ENCODE measurements at places on chromosomes 1 and 21. TPM values are rescaled to one million over a fixed set of nuclear protein-coding genes. Genes with fewer than 3 reads are reported as not detected.
A peak's percentile ranks its signal among the peaks of the same experiment; 100 is the strongest.

Gene KIF2C
- total RNA-seq: 2.9 TPM

GRCh38 chr1:230808281-230808872 is 59.9 kb downstream of the C1orf198 start:
- DNase-seq: no peak

DNA sequence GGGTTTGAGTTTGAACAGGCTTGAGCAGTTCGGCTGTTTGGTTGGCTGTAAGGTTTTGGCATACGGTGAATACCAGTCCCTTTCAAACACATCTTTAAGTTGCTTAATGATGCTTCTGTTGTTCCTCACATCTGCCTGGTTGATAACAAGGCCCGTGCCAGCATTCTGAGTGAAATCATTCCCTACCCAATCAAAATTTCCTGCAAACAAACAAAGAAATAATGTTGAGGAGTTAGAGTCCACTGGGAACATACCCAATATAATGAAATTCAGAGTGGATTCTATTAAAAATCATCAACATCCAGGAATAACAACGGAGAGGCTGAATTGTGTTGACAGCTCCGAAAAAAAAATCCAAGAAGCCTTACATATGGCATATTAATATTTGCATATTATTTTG is 91.0 kb upstream of the MAP1LC3C start:
- no peak for DNase-seq

Gene NPHS2
- total RNA-seq: not detected

DNA sequence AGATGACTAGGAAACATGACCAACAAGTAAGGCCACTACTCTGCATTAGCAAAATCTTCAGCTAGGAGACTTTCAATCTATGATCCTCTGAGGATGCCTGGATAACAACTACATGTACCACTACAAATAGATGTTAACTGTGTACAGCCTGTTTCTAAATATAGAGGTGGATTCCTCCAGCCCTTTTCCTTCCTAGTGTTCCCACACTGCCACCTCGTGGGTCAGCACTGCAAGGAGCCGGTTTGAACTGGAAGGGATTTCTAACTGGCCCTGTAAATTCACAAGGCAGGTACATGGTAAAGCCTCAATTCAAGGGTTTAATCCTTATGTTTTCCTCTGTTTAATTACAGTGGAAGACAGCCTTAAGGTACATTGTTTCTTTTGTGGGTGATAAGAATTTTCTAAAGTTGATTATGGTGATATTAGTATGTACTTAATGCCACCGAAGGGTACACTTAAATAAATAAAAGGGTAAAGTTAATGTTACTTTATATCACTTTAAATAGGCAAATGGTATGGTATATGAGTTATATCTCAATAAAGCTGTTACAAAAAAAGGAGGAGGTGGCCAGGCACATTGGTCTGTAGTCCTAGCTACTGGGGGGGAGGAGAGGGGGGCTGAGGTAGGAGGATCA is 14.4 kb downstream of the SMYD3 start:
- peak; percentile 68 for DNase-seq

Gene KCNH1
- 10.6 TPM for total RNA-seq

GRCh38 chr1:56676571-56677035 is 31.5 kb downstream of the PRKAA2 start:
- DNase-seq: no peak

Gene AGMAT
- 0.82 TPM for total RNA-seq

- no peak for DNase-seq
These were observed 463.5 kb downstream of the SMYD3 start for GRCh38 chr1:246043556-246043955.

- no peak for DNase-seq
These were observed 59.5 kb downstream of the MTR start for GRCh38 chr1:236854605-236854983.

DNA sequence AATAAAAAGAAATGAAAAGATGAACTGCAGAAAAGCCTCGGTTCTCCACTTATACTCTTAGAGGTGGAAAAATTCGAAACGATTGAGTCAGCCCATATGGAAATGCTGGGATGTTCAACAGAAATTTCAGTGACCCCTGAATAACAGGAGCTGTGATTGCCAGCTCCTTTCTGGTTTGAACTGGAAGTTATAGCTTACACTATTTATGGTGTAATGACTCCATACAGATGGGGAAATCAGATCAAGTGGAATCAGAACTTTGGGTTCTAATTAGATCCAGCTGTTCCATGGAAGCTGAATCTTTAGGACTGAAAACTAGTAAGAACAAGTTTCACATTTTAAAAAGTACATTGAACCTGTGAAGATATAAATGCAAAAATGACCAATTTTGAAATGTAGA is 569.3 kb upstream of the ZRANB2 start:
- no peak for DNase-seq

DNA sequence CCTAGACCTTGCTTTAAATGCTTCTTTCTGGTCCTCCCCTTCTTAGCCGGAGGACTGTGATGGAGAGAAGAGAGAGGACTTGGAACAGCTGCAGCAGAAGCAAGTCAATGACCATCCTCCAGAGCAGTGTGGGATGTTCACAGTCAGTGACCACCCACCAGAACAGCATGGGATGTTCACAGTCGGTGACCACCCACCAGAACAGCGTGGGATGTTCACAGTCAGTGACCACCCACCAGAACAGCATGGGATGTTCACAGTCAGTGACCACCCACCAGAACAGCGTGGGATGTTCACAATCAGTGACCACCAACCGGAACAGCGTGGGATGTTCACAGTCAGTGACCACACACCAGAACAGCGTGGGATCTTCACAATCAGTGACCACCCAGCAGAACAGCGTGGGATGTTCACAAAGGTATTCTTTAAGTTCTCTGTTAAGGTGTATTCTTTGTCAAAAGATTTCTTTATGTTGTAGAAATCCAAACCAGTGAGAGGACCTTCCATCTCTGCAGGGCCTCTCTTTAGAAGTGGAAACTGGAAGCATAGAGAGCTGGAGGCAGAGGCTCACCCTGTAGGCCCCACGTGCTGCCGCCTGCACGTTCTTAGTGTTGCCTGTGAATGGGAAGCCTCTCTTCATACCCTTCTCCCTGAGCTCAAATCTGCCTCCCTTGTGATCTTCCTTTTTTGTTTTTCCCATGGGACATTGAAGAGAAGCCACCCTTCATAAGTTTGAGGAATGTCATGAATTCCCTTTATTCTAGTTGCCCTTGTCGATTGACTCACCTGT is 10.6 kb downstream of the PCNT start:
- no peak for DNase-seq

- DNase-seq: no peak
These were observed 6.0 kb upstream of the TFF3 start for GRCh38 chr21:42321231-42321630.

GRCh38 chr1:8259498-8260290 is 58.2 kb upstream of the SLC45A1 start:
- no peak for DNase-seq

Gene AGT
- 4.1 TPM for total RNA-seq

DNA sequence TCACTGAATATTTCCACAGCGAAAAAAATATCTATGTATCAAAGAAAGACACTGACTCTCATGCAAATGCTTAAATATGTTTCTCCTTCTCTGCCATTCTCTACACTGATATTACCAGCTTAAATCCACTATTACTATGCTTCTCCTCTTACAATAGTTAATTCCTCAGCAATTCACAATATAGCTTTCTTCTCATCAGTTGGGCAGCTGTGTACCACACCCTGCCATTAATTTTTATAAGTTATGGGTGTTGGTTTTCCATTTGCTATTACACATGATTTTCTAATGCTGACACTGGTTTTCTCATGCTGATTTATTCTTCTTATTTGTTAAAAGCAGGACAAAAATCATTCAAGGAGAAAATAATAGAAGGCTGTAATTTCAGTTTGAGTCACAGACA is 251.8 kb downstream of the TBX15 start:
- no peak for DNase-seq
